ENCODE measurements at places on chromosomes 2 and 18.
A peak's percentile ranks its signal among the peaks of the same experiment; 100 is the strongest.

DNA sequence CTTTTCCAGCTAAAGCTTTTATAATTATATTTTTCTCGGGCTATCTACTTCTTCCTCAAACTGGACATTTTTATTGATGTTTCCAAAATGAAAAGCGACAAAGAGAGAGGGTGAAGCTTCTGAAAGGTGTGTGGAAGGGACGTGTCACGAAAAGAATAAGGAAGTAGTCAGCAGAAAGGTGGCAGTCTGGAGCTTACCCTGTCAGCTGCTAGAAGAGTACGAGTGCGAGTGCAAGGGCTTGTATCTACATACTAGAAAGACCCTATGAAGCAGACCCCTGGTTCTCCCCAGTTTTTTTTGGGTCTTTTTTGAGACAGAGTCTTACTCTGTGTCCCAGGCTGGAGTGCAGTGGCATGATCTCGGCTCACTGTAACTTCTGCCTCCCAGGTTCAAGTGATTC is 14.6 kb downstream of the FHL2 start:
- DNase-seq: no peak

DNA sequence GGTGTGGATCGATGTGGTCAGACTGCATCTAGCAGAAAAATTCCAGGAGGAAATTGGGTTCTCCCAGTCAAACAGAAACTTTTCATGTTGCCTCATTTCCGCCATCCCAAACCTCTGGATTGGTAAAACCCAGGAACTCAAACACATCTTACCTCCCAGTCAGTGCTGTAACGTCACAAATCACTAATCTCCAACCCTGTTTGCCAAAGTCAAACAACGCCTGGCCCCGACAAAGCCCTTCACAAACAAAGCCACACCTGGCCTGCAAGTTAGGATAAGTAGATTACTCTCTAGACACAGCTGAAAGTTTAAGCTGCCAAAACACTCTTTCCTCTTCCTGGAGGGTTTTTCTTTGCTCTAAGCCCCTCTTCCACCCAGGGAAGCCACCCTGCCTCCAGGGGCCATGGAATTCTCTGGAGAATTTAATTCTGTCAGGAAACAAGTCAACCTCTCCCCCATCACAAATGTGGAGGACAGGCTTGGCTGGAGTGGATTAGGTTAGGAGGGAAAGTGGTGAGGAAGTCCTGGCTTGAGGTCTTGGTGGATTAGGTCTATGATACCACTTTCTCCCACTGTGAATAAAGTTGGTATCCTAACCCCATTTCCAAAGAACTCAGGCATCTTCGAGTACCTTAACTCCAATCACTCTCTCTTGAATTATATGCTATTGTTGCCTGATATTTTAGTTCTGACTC is 86.7 kb downstream of the LYPD6B start:
- DNase-seq: no peak

GRCh38 chr2:159225025-159226016 is 61.2 kb downstream of the WDSUB1 start:
- DNase-seq: no peak

DNA sequence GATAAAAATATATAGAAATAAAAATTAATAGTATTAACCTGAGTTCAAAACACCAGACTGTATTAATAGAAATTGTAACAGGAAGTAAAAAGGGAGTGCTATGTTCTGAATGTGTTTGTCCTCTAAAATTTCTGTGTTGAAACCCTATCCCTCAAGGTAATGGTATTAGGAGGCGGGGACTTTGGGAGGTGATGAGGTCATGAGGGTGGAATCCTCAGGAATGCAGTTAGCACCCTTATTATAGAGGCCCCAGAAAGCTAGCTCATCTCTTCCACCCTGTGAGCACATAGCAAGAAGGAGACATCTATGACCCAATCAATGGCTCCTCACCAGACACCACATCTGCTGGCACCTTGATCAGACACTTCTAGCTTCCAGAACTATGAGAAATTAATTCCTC is 124.5 kb downstream of the CMPK2 start:
- DNase-seq: no peak

DNA sequence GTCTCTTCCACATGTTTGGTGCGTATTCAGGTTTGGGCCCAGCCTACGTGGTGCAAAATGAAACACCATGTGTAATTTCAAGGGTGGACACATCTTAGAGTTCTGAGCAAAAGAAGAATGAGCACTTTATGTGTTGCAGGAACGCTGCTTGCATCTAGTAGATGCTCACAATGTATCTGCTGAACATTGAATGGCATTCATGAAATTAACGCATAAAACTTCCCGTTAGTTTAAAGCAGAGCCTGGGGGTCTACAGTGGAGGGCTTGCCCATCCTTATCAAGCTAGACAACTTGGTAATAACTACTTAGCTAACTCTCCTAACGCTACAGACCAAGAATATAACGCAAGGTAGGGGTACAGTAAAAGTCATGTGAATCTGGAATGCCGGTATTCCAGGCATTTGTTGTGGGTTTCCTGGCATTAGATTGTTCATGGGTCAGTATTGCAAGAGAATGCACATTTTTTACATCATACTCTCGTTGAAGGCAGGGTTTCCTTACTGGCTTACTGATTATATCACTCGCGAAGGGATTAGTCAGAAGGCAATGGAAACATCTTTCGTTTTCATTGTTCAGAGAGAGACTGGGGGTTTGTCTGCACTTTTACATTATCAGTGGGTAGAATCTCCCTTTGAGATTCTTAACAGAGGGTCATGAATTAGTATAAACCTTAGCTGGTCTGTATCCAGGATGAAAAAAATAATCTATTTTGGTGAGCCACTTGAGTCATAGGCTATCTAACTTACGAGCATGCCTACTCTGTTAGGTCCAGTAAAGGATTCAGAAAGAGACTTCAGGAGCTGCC is 229.5 kb upstream of the EPAS1 start:
- peak; percentile 100 for DNase-seq

- DNase-seq: no peak
These were observed 302.2 kb upstream of the MAP2 start for GRCh38 chr2:209121691-209122090.

GRCh38 chr2:69893684-69894551 is at the start of gene SNRNP27:
Gene SNRNP27, plus strand, starts transcription at chr2:69893956. Its CDS starts 29 bp downstream, at chr2:69893985.
- DNase-seq: peak; percentile 22

- DNase-seq: no peak
These were observed 21.9 kb upstream of the SEMA4C start for GRCh38 chr2:96891591-96892333.

DNA sequence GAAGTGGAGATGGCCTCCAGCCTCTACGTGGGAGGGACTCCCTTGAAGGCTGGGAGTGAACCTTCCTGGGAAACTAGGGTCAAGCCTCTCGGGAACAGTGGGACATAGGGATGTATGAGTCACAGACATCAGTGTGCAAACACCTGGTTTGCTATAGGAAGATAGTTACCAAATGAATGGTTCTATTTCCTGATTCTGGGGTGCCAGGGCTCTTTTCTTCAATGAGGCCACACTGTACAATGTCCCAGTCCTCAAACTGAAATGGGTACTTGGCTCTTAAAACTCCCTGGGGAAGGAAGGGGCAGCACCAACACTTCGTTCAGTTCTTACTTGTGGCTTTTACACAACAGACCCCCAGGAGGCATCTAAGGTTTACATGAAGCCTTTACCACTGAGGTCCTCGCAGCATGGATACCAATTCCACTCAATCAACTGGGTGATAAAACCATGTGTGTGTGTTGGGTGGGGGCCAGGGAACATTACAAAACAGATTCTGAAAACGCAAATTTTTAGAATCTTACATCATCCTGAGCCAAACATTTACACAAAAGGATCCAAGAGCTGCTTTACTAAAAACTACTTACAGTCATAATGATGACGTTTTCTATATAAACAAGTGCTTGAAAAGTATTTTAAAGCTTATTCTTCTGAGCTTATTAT is 10.4 kb downstream of the ERFE start:
- peak; percentile 79 for DNase-seq

- DNase-seq: peak; percentile 79
These were observed 6.0 kb upstream of the ROCK1 start for GRCh38 chr18:21117409-21118131.

- DNase-seq: no peak
These were observed 42.1 kb upstream of the EHBP1 start for GRCh38 chr2:62663411-62663810.
